ENCODE measurements at places on chromosomes 2 and 18.
A peak's percentile ranks its signal among the peaks of the same experiment; 100 is the strongest.

DNA sequence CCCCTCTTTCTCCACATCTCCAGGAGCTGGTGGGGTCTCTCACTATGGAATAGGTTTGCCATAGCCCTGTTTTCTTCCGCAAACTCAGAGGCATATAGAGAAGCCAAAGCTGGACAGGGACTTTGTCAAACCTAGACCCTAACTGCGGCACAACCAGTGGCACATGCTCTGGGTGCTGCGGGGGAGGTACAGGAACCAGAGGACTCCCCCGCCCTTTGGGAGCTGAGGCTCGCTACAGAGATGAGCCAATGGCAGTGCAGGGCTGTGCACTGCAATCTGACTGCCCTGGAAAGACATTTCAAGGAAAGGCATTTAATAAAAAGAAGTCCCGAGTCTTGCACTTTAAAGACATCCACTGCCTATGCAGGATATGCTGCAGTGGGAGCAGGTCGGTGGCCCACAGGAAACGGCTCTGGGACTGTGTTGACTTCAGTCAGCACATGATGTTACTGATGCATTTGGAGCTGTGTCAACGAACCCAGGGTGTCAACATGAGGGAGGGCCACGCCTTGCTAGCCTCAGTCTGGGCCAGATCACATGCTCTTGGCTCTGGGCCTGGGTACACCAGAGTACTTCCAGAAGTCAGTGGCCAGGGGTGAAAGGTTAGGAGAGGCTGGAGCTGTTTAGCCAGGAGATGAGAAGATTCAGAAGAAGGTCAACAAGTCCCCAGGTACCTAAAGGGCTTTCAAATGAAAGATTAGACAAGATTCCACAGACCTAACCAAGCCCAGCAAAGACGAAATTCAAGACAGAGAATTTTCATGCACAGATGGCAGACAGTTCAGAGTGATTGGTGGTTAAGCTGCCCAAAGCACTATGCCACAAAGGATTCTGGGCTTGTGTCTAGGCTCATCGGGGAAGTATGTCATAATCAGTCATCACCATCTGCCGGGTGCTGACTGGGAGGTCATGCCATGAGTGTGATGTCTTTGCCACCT is 8.2 kb downstream of the SLC35F6 start:
- DNase-seq, result no peak

DNA sequence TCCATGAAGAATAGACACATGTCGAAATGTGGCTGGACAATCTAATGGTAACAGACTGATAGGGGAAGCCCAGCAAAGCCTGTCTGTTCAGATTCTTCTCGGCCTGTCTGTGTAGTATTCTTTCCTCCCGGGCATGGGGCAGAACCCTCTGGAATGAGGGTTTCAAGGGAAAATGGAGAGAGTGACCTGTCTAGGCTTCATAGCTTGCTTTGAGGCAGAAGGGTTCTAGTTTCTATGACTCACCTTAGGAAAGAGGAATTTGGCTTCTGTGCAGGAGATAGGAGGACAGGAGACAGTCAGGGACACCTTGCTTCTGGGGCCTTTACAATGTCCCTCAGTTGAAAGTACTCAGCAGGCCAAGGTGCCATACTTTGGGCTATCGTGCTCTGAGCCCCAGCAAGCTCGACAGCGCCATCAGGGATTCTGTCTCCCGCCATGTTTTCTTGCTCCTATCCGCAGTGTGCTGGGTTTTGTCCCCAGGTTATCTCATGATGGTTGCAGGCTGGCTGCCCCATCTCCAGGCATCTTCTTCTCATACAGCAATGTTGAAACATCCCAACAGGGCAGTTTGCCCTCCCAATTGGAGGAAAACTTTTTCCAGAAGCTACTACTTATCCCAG is 74.7 kb upstream of the TLK1 start:
- no peak for DNase-seq

- DNase-seq, result no peak
These were observed 455.1 kb upstream of the DDX18 start for GRCh38 chr2:117359266-117359914.

DNA sequence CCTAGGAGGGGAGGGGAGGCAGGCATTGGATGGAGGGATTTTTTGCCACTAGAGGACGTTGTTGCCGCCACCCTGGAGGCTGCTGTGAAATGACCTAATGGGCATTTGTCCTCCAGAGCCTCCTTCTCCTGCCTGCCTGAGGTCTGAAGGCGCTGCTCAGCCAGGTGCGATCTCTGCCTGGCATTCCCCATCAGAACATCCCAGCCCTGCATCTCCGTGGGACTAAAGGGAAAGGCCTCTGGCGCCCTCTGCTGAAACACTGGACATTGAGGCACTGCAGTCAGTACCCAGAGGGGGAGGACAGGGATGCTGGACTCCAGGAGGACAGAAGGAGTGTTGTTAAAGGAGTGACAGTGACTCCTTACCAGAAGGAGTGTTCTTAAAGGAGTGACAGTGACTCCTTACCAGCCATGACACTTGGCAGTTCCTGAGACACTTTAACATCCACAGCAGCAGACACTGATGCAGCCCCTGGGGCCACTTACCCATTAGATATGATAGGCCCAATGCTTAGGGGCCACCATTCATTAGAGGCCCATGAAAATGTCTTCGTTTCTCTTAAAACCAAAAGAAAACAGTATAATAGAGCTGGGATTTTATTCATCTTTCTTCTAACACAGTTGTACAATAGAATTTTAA is 17.0 kb downstream of the THNSL2 start:
- peak; percentile 84 for DNase-seq

- no peak for DNase-seq
These were observed 69.8 kb downstream of the CIB4 start for GRCh38 chr2:26571316-26571715.

GRCh38 chr18:12410081-12410481 is 2.4 kb downstream of the PRELID3A start:
- DNase-seq, result no peak

- DNase-seq, result no peak
These were observed 67.4 kb downstream of the UBE2E3 start for GRCh38 chr2:181047829-181048228.

DNA sequence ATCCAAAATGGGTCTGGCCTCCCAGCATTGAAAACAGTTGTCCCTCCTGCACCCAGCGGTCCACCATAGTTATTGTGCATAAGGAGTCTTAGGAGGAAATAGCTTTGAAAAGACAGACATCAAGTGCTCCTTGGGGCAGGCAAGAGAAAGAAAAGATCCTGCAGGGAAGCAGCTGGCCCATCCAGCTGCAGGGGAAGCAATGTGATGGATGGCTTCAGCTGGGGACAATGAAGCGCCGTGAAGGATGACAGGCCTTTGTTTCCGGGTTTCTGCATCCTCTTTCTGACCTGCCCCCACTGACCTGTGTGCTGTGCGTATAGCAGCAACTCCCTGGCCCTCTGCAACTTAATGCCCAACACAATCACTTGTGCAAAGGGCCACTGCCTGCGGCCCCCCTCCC is 142.9 kb upstream of the NCKAP5 start:
- no peak for DNase-seq

DNA sequence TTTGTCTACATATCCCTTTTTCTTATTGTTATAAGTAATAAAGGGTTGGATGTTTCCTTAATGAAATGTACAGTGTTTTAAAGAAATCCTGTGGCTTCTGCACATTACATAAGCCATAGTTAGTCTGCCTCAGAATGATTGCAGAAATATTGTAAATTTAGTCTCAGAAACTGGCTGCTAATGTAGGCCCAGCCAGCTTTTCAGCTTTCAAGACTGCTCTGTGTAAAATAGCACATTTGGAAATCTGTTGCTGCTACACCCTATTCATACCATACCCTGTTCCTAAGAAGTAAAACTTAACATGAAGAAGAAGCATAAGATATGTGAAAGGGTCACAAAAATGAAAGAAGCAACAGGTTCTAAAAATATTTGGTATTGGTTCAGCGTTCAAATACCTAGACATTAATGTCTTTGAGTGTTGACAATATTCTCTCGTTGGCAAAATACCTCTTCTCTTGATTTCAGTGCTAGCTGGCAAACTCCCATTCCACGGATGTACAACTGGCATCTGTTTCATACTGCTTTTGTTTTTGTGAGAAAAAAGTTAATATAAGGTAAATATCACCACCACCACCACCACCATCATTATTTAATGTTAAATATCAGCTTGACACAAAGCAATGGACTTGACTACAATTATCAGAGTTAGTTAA is 19.2 kb upstream of the NCKAP1 start:
- DNase-seq, result no peak

DNA sequence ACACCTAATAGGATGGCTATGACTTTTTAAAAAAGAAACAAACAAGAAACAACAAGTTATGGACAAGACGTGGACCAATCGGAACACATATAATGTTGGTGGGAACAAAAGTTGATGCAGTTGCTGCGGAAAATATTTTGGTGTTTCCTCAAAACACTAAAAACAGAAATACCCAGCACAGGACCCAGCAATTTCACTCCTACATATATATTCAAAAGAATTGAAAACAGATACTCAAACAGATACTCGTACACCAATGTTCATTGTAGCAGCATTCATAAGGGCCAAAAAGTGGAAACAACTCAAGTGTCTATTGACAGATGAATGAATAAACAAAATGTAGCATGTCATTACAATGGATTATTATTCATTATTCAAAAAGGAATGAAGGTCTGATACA is 12.1 kb downstream of the CCDC141 start:
- DNase-seq, result no peak

GRCh38 chr2:167381349-167381748 is 493.1 kb downstream of the XIRP2 start:
- DNase-seq, result no peak

DNA sequence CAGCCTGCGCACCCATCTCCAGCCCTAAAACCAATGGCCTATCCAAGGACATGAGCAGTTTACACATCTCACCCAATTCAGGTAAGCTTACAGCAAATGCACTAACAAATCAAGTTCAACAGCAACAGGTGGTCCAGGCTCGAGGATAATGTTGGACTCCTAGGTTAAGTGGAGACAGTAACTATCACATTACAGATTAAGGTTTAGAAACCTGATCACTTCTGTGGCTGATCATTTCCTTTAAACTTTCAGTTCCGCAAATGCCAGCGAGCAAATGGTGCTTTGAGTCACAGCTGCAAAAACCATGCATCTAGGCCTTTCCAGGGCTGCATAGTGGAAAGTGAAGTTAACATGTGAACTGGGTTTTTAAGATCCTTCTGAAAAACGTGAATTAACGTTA is 259.4 kb downstream of the GBX2 start:
- DNase-seq, result no peak

DNA sequence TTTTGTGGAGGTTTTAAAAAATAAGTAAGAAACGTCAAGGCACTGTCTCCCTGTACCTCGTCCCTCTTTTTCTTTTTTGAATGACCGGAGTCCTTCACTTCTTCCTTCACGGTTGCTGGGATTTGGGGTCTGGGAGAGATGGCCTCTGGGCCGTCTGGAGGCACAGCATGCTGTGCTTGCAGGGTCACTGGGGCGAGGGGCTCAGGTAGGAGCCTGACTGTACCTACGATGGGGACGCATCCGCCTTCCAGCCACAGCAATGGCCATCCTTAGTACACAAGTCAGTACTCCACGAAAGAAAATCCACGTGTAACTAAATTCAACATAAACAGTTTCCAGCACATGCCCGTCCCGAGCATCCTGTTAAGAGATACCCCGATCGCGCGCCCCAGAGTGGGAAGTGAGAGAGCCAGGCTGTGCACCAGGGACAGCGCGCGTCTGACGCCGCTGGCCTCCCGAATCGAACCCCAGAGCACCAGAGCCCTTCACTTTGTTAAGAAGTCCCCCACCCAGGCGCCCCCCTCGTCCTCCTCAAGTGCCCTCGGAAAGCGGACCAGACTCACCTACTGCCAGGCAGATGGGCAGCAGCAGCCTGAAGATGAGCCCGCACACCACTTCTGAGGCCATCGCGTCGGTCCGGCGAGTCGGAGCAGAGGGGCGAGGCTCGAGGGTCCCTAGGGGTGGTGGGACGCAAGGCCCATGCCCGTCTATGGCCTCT is 1.2 kb downstream of the PIEZO2 start:
- no peak for DNase-seq

DNA sequence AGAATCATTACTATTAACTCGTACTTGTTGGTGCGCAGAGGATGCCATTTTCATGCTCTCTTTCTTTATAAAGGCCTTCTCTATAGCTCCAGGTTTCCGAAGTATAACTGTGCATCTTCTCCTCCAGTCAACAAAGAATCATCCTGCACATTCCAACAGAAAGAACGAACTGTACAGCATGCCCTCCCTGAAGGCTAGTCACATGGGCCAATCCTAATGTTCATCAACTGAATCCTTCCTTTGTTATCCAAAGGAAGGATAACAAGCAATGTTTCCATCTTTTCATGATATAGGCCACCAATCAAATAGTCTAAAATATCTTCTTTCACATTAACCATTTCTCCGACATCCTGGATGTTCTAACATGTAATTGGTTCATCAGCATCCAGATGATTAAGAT is 66.9 kb upstream of the LDLRAD4 start:
- no peak for DNase-seq

GRCh38 chr2:143965493-143966164 is 554.3 kb downstream of the ZEB2 start:
- no peak for DNase-seq

DNA sequence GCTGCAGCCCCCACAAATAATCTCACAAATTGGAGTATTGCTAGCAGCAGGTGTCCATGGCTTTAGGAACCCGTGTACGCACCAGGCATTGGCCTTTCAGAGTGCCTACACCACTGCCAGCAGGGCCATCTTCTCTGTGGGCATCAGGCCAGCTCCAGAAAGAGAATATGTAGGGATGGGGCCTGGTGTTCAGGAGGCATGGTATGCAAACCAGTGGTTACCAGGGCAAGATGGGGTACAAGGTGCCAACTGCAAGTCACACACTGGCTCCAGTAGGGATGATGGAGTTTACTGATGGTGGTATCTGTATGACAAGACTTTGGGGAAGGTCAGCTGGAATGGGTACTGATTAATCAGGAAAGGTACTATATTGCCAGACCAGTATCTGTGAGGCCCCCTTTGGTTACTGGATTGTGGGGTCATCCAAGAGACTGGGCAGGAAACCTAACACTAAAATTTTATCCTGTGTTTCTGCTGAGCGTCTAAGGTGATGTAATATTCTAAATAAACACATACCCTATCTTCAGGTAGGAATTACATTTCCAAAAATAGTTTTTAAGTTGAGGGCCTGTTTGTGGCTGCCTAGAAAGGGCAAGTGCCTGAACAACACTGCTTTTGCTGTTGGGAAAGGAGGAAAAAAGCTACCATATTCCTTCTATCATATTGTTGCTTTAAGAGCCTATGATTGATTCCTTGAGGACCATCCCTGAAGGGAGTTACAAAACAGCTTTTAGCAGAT is 9.0 kb downstream of the CNOT9 start:
- no peak for DNase-seq

- DNase-seq, result no peak
These were observed 265.8 kb upstream of the ID2 start for GRCh38 chr2:8416001-8416571.

DNA sequence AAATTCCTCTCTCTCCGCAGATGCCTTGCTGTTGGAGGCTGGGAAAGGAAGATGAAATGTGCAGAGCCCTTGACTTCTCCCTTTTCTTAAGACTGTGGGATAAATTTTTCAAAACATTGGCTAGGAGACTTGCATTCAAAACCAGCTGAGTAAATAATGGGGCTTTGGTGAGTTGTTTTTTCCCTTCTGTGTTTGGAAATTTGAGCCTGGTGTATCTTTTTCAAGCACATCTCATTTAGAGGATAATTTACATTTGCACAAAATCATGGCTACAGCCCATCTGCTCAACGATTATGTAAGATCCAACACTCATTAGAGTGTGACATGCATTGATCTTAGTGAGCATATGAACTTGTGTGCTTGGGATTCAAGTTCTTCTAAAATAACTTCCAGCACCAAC is 112.1 kb upstream of the ATP8B1 start:
- DNase-seq, result no peak

- no peak for DNase-seq
These were observed 641.6 kb downstream of the SUCLG1 start for GRCh38 chr2:83817511-83817910.

Measured in posterior cingulate gyrus (tissue), 11 donors.